ENCODE measurements at places on chromosomes 5 and 9. TPM values are rescaled to one million over a fixed set of nuclear protein-coding genes. Genes with fewer than 3 reads are reported as not detected.
A peak's percentile ranks its signal among the peaks of the same experiment; 100 is the strongest.

- DNase-seq, result no peak
Measured at GRCh38 chr5:1431896-1432295, 13.3 kb downstream of the SLC6A3 start.

DNA sequence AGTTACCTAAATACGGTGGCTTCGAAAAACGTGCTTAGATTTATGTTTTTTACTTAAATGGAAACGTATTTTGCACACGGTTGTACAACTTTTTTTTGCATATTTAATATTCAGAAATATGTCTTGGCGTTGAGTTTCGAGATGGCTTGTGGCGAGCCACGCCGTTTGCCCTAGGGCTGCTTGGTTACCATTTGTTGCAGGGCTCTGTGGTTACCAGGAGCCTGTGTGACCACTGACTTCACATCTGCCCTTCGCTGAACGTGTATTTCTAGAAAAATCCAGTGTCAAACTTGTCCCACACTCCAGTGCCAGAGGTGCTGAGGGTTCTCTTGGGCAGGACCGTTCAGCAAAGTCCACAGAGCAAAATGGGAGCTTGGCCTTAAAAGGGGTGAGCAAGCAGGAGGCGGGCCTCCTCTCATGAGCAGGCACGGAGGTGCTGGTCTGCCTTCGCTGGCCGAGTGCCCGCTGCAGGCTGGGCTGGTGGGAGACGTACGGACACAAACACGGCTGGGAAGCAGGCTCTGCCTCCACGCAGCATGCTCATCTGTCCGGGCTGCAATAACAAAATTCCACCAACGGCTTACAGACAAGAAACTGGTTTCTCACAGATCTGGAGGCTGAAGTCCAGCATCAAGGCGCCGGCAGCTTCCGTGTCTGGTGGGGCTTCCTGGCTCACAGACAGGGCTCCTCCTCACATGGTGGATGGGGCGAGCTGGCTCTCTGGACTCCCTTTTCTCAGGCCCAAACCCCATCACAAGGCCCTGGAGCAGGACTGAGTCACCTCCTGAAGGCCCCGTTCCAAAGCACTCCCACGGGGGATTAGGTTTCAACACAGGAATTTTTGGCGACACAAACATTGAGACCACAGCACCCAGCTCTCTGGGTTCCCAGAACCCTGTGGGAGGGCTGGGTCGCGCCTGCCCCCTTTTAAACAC, 5.4 kb downstream of the MRPL36 start:
- DNase-seq, result no peak

GRCh38 chr5:86970361-86970760, 297.3 kb upstream of the RASA1 start:
- no peak for DNase-seq

DNA sequence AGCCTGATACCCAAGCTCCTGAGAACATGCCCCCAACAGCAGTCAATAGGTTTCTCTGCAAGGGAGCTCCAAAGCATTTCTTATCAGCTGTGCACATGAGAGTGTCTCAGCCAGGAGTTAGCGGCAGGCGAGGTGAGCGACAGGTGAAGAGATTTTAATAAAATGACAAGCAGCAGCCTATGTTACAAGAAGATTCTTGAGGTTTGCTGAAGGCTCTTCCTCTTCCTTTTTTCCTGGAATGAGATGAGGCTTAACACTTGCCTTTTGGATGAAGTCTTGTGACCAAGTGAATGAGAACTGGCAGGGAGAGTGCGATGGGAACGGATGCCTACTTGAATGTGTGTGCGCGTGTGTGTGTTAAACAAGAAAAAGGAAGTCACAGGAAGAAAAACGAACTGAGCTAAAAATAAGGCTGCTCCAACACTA, 76.1 kb downstream of the SHB start:
- DNase-seq, result no peak

DNA sequence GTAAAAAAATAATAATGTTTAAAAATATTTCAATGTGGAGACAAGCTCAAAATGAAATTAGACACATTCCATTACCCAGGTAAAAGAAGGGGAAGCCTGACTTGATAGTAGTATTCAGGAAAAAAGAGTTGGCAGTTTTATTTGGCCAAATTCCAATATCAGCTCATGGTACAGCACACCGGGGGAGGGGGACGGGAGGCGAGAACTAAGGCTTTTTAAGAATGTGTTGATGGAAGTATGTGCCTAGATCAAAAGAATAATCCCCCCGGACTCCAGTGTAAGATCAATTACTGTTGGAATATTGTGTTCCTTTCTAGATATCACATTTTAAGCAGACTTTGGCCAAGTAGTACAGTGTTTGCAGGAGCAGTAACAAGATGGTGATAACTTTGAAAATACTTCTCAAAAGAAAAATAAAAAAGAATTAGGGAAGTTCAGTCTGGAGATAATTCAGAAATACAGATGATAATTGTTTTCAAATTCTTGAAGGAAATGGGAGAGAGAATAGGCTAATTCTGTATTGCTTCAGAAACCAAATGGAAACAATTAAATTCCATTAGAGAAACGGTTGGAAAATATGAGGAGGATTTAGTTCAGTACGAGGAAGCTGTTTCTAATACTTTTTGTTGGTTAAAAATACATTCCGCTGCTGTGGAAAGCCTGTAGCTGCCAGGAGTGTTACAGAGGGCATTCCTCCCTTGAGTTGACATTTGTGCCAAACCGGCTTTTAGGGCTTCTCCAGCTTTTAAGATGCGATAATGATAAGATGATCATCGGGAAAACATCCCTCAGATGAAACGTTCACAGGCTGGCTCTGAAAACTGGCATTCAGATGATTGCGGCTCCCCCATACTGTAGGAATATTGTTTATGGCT, 98.1 kb upstream of the ERBIN start:
- DNase-seq, result no peak

- DNase-seq, result no peak
Measured at GRCh38 chr5:59756373-59757035, 137.0 kb downstream of the PDE4D start.

GRCh38 chr5:111469293-111469896, 42.9 kb downstream of the STARD4 start:
- no peak for DNase-seq

DNA sequence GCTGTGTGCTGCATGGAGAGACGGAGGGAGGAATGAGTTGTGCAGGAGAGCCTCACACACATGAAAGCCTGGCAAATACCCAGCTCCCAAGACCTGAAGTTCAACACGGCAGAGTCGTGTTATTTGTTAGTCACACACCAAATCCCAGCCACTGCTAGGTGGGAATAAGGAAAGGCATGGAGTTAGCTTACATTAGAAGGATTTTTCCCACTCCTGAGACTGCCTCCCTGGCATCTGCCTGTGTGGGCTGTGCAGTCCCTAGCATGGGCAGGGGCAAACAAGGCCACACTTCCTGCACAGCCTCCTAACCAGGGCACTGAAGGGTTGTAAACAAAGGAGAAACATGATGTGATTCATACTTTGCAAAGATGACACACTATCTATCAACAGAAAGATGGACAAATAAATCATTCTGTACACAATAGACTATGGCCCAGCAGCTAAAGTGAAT, 306.8 kb downstream of the SPOCK1 start:
- DNase-seq, result no peak

GRCh38 chr9:133199648-133200321, 9.3 kb downstream of the OBP2B start:
- no peak for DNase-seq

- no peak for DNase-seq
Measured at GRCh38 chr9:110013064-110013463, 194.9 kb downstream of the C9orf152 start.

- no peak for DNase-seq
Measured at GRCh38 chr9:1701113-1701512, 314.0 kb upstream of the SMARCA2 start.

Gene ARHGEF39
- polyA plus RNA-seq, result 0.88 TPM

- DNase-seq, result no peak
Measured at GRCh38 chr9:105416840-105417239, 31.0 kb upstream of the FSD1L start.

Gene SH2D3C
- not detected for polyA plus RNA-seq

GRCh38 chr5:67009028-67009427, 187.6 kb downstream of the CD180 start:
- no peak for DNase-seq

- no peak for DNase-seq
Measured at GRCh38 chr5:91643797-91644196, 260.7 kb upstream of the ARRDC3 start.

DNA sequence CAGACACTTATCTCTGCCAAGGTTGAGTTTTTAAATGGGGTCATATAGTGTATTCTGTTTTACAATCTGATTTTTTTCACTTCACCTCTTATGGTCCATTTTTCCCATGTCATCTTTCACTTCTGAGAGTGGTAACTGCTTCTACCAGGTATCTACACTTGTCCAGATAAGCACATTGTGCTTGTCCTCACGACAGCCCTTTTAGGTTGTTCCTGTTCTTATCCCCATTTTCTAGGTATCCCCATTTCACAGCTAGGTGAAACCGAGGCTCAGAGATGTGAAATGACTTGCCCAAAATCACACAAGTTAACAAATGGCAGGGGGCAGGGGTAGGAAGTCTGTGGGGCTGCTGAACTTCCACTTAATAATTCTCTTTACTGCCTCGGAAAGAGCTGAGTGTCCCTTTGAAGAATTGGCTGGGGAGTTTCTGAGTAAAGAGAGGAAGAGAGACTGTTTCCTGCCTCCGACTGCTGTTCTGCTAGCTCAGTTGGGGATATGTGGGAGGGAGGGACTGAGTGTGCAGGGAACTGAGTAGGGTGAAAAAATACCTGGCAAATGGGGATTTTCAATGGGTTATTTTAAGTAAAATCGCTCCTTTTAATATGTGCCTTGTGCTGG, 255.4 kb downstream of the GRIA1 start:
- no peak for DNase-seq

Gene FOXD4L3
- polyA plus RNA-seq, result not detected

GRCh38 chr9:28981129-28981528, 1407.8 kb upstream of the C9orf72 start:
- no peak for DNase-seq

- no peak for DNase-seq
Measured at GRCh38 chr5:156920861-156921431, 42.1 kb downstream of the TIMD4 start.

GRCh38 chr9:137837345-137838278, 40.0 kb upstream of the CACNA1B start:
- DNase-seq, result no peak

- peak; percentile 91 for DNase-seq
Measured at GRCh38 chr9:136482793-136483588, at the start of gene SEC16A. Gene SEC16A, minus strand, starts transcription at chr9:136483040. Its CDS starts 5,425 bp downstream, at chr9:136477615.

GRCh38 chr5:133006653-133007052, 19.7 kb downstream of the ZCCHC10 start:
- DNase-seq, result no peak

Gene GRAMD2B
- polyA plus RNA-seq, result 42.9 TPM

GRCh38 chr5:28132151-28132550, 1093.8 kb upstream of the CDH9 start:
- DNase-seq, result no peak

- no peak for DNase-seq
Measured at GRCh38 chr5:148853868-148854267, 27.5 kb downstream of the ADRB2 start.

- no peak for DNase-seq
Measured at GRCh38 chr5:142289708-142290576, 34.9 kb downstream of the SPRY4 start.

DNA sequence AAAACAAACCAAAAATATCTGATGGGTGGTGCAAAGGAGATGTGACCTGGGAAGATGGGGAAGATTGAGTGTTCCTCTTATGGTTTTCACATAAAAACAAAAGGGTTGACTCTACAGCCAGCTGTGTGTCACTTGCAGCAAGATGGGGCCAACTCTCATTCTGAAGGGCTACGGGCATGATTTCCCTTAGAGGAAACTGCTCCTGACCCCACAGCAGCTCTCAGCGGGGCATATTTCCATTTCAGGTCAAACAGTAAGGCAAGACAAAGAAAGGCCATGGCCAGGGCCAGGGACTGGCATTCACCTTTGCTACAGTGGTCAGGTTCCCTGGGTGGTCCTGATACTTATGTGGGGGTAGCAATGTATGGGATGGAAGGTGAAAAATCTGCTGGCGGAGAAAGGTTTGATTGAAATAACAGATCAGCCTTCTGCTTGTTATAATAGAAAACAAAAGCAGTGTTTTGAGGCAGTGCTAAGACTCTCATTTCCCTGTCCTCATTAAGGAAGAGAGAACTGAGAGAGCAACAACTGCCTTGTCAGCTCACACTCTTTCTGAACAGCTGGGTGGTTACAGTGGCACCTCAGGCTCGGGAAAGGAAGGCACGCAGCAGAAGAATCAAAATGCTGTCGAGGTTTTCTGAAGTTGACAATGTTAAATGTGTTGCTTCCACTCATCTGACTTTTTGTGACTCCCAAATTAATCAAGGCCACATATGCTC, 120.7 kb upstream of the PCA3 start:
- DNase-seq, result no peak

DNA sequence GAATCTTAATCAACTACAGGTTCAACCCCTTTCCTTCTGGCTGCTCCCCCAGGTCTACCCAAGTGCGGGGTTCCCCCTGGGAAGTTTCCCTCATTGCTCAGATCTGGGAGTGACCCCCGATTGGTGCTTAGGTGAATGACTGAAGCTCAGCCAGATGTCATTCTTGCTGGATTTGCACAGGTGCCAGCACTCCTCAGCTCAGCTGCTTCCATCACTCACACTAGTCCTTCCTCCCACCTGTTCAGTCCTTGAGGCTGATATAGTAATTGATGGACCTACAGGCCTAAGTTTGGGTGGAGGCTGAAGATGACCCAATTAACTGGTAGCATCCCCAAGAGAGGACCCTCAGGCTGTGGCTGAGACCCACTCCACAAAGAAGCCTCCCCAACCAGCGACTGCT, 32.9 kb downstream of the PRLR start:
- DNase-seq, result no peak

DNA sequence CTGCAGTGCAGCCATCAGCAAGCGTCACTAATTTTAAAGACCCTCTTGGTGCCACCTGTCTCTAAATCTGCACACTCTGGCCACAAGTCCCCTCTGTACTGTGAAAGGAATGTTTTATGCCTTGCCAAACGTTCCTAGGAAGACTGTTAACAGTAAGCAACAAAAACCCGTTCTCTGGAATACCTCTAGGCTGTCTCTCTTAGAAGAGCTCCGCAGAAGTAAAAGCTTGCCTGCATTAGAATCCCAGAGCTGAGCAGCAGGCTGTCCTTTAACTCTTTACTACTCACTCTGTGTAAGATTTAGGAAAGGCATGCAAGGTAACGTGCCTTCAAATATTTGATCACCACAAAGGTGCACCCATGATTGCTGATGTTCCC, 53.9 kb upstream of the C9orf72 start:
- no peak for DNase-seq

- DNase-seq, result no peak
Measured at GRCh38 chr9:13377171-13377925, 97.9 kb upstream of the MPDZ start.

DNA sequence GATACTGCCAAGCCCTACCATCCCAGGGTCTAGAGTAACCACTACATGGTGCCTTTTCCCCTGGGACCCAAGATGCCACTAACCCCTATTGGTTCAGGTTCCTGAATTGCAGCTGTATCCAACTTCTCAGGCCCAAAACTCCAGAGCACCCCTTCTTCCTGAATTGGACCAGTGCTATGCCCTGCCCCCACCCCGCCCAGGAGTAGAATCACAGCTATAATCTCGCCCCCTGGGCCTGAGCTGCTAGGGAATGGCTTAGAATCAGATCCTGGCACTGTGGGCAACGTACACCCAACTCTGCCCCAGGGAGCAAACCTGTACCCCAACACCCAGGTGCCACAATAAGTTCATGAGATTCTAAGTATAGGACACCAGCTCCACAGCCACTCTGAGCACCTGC, 206.3 kb downstream of the CACNA1B start:
- DNase-seq, result no peak
